ENCODE measurements at places on chromosomes 1 and 21. TPM values are rescaled to one million over a fixed set of nuclear protein-coding genes. Genes with fewer than 3 reads are reported as not detected.

Gene GUCA2B
- total RNA-seq = not detected

DNA sequence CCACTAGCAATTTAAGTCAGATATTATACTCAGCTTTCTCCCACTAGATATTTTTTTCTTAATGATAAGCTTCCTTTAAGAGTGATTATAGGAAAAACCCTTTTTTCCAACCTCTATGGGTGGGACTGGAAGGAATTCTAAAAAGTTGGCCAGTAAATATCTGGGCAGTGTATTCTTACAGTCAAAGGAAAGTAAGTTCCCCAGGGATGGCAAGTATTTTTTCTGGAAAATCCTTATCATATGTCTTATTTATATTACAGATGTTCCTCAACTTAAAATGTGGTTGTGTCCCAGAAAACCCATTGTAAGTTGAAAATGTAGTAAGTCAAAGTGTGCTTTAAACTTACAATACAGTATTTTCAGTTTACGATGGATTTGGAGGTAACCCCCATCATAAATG, 29.2 kb downstream of the CMPK1 start:
- no peaks in the 10 kb centered on the region for H3K4me1 ChIP-seq
- H3K27ac ChIP-seq = no peak overlapping the region
- H3K27me3 ChIP-seq = no peaks in the 10 kb centered on the region
- DNase-seq = no peak

GRCh38 chr1:169509354-169509753, 23.6 kb upstream of the SLC19A2 start:
- H3K36me3 ChIP-seq = no peaks in the 10 kb centered on the region
- no peak overlapping the region for H3K27ac ChIP-seq
- no peak overlapping the region for H3K4me3 ChIP-seq
- DNase-seq = no peak
- no peaks in the 10 kb centered on the region for H3K27me3 ChIP-seq

DNA sequence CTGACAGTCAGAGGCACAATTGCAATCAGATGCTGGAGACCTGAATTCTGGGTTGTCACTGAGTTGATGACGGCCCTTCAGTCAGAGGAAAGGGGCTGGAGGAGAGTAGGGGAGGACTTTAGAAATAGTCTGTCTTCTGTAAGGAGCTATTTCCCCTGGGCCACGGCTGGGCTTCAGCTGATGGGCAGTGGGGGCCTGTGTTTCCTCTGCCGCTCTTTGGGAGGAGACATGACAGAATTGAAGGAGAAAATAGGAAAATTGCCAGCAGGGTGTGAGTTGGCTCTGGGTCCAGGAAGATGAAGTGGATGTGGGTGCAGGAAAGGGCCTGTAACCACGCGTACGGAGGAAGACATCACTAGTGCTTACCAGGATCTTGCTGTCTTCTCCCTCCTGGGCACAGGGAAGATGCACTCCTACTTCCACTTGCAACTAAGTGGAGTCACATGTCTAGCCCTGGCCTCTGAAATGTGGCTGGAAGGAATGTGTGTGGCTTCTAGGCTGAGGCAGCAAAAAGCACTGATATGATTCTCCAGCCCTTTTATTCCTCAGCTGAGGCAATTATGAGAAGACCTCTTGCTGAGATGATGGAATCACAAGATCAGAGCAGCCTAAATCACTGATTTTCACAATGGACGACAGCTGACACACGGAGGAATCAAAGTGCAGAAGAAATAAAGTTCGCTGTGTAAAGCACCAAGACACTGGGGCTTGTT, 250.0 kb downstream of the GRIK3 start:
- DNase-seq = no peak
- H3K36me3 ChIP-seq = no peaks in the 10 kb centered on the region
- peaks cover 5% of the 10 kb centered on the region for H3K4me1 ChIP-seq
- no peaks in the 10 kb centered on the region for H3K27me3 ChIP-seq
- H3K4me3 ChIP-seq = no peak overlapping the region
